CD14-positive monocyte (primary cell): ENCODE measurements at places on chromosomes 16 and 17.
A peak's percentile ranks its signal among the peaks of the same experiment; 100 is the strongest.

- DNase-seq, result no peak
These were observed 95.6 kb upstream of the HS3ST4 start for GRCh38 chr16:25596194-25596593.

- no peak for DNase-seq
These were observed 42.4 kb upstream of the LONP2 start for GRCh38 chr16:48201515-48202201.

GRCh38 chr17:30554839-30555751 is 77.9 kb downstream of the GOSR1 start:
- no peak for DNase-seq

DNA sequence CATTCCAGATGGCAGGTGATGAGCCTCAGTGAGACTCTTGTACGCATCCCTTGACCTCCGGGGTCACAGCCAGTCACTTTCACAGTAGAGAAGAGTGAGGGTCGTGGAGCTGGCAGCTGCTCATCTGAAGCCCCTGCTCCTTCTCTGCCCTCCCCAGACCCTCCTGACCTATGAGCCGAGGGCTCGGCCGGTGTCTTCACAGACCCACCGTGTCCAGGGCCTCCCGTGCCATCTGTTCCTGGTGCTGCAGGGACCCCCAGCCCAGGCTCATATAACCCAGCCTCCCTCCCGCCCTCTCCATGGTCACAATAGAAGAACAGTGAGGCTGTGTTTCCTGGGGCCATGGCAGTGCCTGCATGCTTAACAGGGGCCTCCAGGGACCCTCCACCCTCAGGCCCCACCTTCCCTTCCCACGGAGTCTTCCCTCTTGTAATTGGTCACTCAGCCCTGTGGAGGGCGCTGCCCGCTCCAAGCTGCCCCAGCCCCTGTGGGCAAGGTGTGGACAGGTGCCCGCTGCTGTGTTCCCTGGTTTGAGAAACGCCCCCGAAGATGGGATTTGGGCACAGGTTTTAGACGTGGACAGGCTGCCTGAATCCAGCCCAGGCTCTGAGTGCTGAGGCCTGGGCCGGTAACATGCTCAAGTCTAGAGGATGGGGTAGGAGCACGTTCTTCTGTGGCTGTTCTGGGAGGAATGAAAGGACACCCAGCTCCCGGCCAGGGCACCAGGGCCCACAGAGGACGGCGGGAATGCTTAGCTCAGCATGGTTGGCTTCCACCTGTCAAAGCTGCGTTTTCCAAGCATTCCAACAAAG is 38.7 kb downstream of the ACSF3 start:
- no peak for DNase-seq

DNA sequence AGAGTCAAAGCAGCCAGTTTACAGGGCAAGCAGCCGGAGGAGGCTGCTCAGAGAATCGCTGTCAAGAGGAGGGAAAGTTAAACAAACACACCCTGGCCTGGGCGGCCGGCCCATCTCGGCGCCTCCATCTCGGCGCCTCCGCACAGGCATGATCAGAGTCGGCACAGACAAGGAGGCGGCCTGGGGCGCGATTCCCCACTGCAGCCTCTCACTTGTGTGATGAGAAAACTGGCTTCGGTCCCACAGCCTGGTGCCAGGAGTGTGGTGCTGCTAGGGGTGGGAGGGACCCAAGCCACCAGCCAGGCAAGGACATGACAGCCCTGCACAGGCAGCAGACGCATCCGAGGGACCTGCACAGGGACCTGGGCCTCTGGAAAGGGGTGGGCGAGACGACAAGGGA is 17.7 kb downstream of the SLC38A10 start:
- no peak for DNase-seq

- no peak for DNase-seq
These were observed 2.0 kb upstream of the KRT38 start for GRCh38 chr17:41442739-41443138.

GRCh38 chr17:48549914-48550501 is 5.1 kb upstream of the HOXB2 start:
- no peak for DNase-seq

DNA sequence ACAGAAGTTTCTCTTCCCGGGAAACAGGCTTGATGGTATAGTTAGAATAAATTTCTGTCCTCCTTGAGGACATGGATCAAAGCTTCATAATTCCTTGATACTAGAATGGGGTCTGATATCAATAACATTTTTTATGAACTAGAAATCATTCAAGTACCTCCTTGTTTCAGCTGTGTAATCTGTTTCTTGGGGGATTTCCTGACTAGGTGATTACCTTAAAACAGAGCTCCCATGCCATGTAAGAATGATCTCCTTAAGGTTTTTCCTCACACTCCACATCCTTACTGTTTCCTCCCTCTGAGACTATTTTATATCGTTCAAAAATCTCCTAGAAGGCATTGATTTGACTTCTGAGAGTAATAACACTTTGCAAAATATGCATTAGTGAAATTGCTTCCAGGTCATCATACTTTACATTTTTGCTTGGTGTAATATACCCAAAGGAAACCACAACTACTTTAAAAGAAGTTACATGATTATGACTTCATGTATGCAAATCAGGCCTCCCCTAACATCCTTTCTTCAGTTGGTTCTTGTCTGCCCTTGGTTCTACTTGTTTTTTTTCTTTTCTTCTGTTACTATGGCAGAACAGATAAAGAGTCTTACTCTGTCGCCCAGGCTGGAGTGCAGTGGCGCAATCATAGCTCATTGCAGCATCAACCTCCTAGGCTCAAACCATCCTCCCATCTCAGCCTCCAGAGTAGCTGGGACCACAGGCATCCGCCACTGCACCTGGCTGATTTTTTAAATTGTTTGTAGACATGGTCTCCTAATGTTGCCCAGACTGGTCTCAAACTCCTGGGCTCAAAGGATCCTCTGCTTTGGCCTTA is 388.8 kb downstream of the ZFHX3 start:
- DNase-seq, result no peak

DNA sequence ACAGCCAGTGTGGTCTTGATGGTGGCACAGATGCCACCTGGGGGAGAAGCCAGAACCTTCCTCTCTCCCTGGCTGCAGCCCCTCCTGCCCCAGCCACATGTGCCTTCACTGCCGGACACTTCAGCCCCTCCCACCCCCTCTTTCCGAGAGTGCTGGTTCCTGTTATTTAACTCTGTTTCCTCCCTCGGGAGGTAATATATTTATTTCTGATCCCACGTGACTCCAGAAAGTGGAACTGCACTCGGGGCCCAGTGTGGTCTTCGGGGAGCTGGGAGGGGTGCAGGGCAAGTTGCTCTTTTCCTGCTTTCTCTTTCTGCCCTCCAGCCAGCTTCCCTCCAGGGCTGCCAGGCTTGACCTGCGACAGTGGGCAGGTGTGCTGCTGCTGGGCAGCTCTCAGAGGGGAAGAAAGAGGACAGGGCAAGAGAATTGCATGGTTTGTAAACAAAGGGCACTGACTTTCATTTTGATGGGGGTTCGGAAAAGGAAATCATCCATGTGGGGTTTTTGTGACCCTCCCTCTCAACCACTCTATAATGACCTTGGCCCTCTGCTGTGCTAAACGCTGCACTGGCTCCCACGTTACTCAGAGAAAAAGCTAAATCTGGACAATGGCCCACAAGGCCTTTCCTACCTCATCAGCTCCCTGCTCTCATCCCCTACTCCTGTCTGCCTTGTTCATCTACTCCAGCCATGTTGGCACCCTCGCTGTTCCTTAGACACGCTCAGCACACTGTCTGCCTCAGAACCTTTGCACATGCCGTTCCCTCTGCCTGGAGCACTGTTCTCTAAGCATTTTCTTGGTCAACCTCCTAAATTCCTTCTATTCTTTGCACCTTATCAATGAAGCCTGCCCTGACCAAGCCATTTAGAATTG is 8.2 kb upstream of the CIITA start:
- peak; percentile 52 for DNase-seq

DNA sequence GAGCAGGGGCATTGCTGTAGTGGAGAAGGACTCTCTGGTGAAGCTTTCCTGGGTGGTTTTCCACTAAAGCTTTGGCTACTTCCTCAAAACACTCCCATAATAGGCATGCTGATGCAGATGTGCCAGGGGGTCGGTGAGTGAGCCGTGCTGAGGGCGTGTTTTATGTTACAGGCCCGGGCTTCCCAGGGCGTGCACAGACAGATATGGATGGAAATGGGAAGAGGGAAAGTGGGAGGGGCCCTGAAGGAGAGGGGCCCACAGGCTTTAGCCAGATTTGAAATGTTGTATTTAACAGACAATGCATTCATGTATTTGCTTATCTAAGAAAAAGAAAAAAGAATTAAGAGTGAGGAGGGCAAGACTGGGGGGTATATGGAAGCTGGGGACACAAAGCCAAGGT is 56.3 kb downstream of the IL21R start:
- DNase-seq, result no peak

DNA sequence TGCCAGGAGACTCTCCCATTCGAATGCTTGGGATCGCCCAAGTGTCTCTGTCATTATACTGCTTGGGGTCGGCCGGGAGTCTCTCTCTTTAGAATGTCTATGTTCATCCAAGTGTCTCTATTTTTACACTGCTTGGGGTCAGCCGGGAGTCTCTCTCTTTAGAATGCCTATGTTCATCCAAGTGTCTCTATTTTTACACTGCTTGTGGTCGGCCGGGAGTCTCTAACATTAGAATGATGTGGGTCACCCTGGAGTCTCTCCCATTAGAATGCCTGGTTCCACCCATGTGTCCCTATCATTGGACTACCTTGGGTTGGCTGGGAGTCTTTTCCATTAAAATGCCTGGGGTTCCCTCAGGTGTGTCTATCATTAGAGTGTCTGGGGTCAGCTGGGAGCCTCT is 2230.4 kb downstream of the TP53TG3F start:
- DNase-seq, result no peak

DNA sequence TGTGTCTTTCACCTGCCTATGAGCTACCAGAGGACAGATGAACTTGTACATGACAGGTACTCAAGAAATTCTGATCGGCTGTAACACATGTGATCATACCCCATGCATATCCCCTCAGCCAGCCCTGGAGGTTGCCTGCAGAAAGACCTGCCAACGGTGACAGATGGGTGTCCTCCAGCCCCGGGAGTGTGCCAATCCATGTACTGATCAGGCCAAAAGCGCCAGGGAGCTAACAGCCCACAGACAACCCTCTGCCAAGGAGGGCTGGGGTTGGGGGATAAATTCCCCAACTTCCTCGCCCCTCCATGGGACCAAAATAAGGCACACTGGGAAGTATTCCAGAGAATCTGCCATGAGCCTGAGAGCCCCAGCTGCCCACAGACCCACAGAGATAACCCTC is 189.4 kb downstream of the CCT6B start:
- DNase-seq, result no peak

GRCh38 chr16:12461971-12462370 is 341.7 kb downstream of the CPPED1 start:
- DNase-seq, result no peak
